ENCODE measurements at places on chromosomes 13 and 19.

DNA sequence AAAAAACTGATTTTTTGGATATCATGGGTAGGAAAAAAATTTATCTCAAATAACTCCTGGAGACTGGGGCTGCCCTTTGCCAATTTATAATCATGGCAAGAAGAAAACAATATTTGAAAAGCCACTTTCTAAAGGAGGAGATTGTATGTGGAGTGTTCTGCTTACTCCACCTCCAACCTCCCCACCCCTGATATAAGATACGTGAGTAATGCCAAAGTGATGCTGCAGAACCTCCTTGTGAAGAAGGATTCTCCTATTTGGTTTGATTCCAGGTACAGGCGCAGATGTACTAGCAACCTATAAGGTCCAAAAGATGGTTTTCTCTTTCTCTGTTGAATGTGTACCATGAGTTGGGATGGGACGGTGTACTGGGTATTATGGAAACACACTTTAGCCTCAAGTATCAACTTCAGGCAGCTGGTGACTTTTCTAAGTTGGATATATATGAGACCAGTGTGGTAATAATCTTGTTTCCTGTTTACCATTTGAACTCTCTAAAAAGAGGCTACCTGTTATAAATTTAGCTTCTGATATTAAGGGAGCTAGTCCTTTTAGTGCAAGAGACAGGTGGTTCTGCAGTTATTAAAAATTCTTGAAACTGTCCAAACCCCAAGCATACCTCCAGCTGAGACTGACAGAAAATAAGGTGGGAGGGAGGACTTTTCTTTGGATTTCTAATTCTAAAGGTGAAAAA lies 724.0 kb upstream of the MIR17HG start:
- DNase-seq, result no peak

GRCh38 chr13:48775285-48775684 lies 121.6 kb downstream of the CYSLTR2 start:
- DNase-seq, result no peak

DNA sequence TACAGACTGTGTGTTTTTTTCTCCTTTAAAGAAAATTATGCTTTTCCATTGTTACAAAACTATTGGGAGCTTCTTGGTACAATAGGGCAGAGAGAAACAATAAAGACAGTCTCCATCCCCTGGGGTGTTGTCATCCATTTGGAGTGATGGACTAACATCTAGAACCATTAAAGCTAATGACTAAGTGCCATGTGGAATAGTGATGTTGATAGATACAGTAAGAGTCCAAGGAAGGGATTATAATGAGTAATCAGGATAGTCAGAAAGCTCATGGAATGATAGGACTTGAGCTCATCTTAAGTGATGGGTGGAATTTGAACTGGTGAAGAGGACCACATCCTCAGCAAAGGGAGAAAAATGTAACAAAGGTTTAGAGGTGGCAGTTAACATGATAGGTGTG lies 24.1 kb upstream of the FRY start:
- DNase-seq, result no peak

DNA sequence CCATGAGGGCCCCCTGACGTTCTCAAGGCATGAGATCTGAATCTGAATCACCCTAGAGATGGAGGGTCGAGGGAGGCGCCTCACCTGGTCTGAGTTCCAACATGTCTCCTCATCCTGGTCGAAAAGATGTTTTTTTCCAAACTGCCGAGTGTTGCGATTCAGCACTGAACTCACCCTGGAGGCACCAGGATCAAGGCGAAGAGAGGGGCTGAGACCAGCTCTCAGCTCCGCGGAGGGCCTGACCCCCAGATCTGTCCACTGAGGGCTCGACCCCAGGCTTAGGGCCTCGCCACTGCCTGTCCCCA lies 555 bp downstream of the NR2C2AP start:
- DNase-seq, result no peak

- DNase-seq, result no peak
Measured at GRCh38 chr19:42113641-42114348, 18.5 kb downstream of the POU2F2 start.

- DNase-seq, result peak; percentile 58
Measured at GRCh38 chr19:45451131-45451849, 16.5 kb upstream of the FOSB start.

GRCh38 chr13:109789262-109789661 lies 2.9 kb upstream of the IRS2 start:
- DNase-seq, result no peak

GRCh38 chr13:101522607-101523006 lies 70.1 kb downstream of the ITGBL1 start:
- DNase-seq, result no peak

GRCh38 chr19:19659646-19660245 lies 3.7 kb downstream of the ATP13A1 start:
- DNase-seq, result no peak

GRCh38 chr13:79034341-79034740 lies 371.7 kb downstream of the RBM26 start:
- no peak for DNase-seq

- DNase-seq, result no peak
Measured at GRCh38 chr13:40178130-40178529, 488.3 kb downstream of the FOXO1 start.

GRCh38 chr13:27463500-27463899 lies 13.1 kb upstream of the MTIF3 start:
- no peak for DNase-seq

DNA sequence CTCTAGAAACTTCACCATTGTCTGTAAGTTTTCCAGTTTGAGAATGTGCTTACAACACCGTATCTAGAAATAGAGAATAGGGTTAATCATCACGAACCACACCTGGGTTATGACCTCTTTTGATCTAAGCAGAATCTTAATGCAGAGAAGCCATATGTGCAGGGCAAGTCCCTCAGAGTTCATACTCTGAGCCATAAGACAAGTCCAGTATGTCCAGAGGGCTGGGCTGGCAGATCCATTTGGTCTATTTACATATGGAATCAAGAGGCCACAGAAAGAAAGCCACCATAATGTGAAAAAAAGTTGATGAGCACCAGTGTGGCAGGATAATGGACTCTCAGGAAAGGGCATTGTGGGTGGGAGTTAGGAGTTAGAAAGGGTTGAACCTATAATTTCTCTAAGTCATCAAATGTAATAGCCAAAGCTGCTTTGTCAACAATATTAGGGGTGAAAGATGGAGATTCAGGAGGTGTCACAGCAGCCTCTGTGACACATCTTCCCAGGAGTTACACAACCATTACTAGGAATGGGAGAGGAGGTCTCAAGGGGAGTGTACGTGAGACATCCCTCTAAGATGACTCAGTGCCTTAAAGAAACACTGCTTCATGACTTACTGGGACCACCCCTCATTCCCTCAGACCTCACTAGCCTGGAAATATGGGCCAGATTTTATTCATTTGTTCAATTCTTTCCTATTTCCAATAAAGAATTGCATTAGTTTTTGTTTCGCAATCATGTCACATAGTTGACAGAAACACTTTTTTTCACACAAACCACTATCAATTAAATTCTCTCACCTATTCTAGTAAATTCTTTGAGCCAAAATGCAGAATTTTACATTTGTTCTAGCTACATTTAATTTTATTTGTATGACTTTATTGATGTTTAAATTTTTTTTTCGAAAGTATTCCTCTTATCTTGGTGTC lies 30.4 kb upstream of the OLFM4 start:
- DNase-seq, result no peak

DNA sequence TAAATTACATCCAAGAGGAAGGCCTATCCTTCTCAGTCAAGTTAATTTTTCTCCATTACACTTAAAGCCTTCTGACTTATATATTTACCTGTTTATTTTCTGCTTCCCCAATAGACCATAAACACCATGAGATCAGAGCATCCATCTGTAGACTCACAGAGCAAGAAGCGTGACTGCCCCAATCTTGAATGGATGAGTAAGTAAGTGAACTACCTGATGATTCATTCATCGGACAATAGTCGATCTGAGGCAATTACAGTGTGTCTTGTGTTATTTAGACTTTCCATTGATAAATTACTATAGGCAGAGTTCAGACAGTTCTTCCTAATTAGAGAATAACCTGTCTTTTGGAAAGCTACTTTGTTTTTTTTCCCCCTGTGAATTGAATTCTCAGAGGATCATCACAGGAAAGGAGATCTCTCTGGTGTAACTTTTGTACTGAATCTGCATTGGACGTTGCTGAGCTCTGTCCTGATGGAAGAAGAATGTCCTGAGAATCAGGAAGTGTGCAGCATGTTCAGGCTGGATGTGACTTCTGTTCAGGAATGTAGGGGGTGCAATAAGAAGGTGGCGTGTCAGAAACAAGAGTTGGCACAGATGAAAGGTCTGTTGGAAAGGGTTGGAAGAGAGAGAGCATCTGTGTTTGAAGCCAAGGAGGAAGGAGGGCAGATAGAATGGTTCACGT lies 367.0 kb downstream of the NALCN start:
- no peak for DNase-seq

- no peak for DNase-seq
Measured at GRCh38 chr13:52394586-52394985, 11.4 kb downstream of the THSD1 start.

- no peak for DNase-seq
Measured at GRCh38 chr13:43792076-43792881, 5.5 kb upstream of the ENOX1 start.

DNA sequence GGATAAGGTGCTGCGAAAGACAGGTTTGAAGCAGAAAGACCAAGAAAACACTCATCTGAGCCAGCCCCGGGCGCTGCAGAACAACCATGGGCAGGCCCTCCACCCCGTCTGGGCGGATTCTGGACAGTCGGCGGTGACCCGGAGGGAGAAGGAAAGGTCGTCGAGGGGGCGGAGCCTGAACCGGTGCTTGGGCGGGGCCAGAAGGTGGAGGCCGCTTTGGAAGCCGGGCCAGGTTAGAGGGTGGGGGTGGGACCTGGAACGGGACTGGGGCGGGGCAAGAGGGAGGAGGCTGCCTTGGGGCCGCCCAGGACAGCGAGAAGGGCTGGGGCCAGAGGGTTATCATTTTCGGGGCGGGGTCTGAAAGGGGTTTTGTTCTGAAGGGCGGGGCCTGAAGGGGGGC lies 5.0 kb upstream of the ZNF765 start:
- no peak for DNase-seq

- no peak for DNase-seq
Measured at GRCh38 chr19:42032431-42032830, 37.6 kb downstream of the GRIK5 start.

DNA sequence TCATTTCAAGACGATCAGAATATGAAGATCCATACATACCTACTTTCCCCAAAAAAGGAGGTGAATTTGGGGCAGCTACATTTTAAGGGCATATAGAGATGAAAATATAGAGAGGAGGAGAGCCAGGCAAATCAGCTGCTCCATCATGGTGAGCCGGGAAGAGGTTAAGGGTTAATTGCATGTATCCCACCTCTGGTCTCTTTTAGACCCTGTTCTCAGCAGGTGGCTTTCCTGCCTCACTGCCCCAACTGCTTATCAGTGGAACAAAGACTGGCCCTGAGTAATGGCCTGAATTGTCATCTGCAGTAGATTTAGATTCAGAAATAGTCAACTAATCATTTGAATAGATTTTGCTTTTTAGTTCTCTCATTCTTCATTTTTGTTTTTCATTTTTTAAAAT lies 206.6 kb downstream of the SPRY2 start:
- no peak for DNase-seq

DNA sequence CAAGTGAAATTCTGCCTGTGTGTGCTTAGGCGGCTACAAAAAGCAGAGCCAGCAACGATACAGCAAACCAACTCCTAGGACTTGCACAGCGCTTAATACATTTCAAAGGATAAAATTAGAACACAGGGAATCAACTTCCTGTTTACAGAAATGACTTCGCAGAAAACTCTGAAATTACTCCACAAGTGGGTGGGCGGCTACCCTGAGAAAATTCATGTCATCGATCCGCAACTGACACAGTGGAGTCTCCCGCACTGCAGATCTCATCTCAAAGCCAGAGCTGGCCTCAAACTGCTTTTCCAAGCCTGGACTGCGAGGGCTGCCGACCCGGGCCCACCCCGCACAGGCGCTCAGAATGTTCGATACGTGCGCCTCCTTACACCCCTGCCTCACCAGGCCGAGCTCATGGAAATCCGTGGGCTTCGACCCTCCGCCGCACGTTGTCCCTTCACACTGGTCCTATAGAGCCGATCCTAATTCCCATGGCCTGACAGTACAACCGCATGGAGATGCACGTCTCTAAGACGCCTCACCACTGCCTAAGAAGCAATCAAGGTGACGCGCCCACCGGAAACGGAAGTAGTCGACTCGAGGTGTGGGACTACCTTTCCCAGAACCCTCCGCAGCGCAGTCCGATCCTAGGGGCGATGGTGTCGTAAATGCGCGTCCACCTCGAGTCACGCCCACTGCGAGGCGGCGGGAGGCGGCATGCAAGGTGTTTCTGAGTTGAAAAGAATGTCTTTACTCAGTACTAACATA lies at the start of gene ZNF229:
Gene ZNF229 (minus strand): TSS at position 557 of the 759 bp plus-strand sequence. CDS start 5,625 bp downstream, outside the sequence.
- peak; percentile 89 for DNase-seq

GRCh38 chr13:80515296-80515695 lies 174.4 kb upstream of the SPRY2 start:
- no peak for DNase-seq

DNA sequence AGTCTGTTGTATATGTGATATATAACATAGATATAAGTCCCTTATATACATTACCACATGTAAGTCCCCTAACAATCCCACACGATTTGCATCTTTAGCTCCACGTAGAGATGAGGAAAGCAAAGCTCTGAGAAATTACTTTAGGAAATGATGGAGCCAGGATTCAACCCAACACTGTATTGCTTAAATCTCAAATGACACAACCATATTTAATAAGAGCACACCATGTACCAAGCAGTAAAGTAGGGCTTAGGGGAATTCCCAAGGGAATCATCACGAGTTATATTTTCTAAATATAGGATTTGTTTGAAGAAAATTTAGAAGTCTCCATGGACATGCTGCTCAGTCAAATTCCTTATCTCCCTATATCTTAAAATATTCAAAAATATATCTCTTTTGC lies 61.3 kb upstream of the POMP start:
- DNase-seq, result no peak

DNA sequence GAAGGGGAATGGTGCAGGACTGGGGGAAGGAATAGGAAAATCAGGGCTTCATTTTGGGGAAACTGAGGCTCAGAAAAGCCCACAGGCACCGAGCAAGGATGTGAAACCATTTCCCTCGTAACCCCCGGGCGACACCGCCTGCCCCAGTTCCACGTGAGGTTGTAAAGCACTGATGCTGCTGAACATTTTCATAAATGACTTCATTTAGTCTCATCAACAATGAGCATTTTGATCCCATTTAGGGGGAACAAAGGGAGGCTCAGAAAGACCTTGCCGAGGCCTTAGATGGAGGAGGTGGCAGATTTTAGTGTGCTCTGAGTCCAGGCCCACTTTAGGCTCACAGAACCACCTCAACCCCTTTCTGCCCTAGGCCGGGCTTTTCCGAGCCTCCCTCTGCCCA lies 20.5 kb upstream of the FBXO27 start:
- DNase-seq, result no peak
